ENCODE measurements at places on chromosomes 1 and 21.

GRCh38 chr1:243501002-243501401 lies 245.2 kb downstream of the SDCCAG8 start:
- no peak for DNase-seq

GRCh38 chr1:24606621-24607020 lies 36.5 kb upstream of the SRRM1 start:
- DNase-seq, result no peak

GRCh38 chr1:214570442-214570841 lies 19.0 kb upstream of the PTPN14 start:
- no peak for DNase-seq

DNA sequence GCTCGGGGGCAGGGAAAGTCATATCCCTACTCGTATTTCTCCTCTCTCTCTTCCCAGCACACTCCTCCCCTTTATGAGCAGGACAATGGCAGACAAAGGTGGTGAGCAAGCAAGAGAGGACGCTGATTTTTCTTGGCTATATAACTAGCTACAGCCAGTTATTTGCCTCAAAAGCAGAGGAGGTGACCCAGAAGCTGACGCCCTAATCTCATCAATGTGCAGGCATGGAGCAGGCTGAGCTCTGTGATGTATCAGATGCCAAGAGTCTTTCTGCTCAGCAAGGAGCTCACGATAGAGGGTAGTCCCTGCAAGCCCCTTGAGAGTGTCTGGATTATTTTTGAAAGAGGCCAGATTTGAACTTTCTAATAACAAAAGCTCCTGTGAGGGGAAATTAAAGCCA lies 75.5 kb downstream of the ASTN1 start:
- no peak for DNase-seq

- no peak for DNase-seq
Observed at GRCh38 chr1:68384321-68384813, 65.4 kb downstream of the RPE65 start.

DNA sequence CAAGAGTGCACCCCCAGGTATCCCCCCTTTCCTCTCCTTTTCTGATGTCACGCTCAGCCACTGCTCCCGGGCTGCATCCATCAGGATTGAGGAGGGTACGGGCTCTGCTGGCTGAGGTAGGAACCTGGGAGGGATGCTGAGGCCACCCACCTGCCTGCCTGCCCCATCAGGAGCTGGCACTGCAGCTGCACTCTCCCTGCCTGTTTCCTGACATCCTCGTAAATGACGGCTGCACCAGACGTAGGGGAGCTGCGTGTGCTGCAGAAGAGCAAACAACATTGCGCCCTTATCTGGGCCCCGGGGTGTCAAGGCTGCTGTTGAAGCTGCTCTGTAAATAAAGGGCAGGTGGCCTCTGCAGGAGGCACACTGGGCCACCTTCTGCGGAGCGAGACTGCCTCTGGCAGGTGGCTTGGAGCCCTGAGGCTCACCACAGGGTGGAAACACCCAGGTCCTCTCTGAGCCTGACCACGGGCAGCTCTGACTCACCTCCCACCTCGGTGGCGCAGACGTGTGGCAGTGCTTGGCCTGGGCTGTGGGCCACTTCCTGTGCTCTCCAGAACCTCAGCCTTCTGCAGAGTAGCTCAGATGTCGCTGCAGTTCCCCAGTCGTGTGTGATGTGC lies 30.9 kb downstream of the SNAP47 start:
- DNase-seq, result peak; percentile 97

DNA sequence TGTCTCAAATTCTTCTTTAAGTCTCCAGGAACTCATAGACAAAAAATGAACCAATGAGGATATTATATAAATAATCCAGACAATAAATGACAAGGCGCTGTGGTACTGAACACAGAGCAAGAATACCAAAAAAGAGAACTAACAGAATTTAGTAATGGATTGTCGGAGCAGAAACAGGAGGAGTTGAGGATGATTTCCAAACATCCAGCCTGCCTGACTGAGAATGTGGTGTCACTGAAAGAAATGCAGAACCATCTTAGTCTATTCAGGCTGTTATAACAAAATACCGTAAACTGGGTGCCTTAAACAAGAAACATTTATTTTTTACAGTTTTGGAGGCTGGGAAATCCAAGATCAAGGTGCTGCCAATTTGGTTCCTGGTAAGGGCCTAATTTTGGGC lies 79.7 kb downstream of the RGS2 start:
- no peak for DNase-seq

DNA sequence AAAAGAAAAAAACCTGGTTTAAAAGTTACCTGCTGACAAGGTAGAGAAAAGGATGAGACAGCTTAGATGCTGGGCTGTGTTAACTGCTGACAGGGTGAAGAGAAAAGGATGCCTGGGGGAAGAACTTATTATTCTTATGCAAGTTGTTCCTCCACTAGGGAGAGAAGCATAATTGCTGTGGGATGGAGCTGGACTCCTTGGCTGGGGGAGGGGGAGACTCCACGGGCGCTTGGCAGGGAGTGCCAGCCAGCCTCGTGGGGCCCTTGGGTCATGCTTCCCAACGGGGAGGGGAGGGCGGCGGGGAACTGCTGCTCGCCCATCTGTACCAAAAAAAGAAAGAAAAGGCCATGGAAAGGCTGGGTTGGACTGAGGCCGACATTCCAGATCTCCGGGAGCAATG lies 47.2 kb downstream of the SYCP1 start:
- no peak for DNase-seq

GRCh38 chr1:157107702-157108101 lies 8.1 kb upstream of the ETV3L start:
- no peak for DNase-seq

- DNase-seq, result no peak
Observed at GRCh38 chr1:67584938-67585337, 100.1 kb upstream of the GADD45A start.

GRCh38 chr1:5109633-5110032 lies 455.2 kb downstream of the AJAP1 start:
- no peak for DNase-seq

All from activated CD8-positive, alpha-beta memory T cell treated with anti-CD3 and anti-CD28 coated beads, Interleukin-2, amount 10 ng/mL, durations not matched to agents 7 days and 5 days (primary cell).